ENCODE measurements at places on chromosomes 4 and X.

DNA sequence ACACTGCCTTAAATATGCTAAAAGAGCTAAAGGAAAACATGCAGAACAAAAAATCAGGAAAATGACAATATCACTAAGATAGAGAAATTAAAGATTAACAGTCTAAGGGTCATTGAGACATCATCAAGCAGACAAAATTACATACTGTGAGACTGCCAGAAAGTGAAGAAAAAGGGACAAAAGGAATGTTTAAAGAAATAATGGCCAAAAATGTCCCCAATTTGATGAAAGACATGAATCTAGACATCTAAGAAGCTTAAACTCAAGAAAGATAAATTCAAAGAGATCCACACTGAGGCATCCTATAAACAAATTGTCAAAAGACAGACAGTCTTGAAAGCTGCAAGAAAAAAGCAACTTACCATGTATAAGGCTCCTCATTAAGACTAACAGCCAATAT lies 63.7 kb downstream of the OPHN1 start:
- no peak for DNase-seq

GRCh38 chrX:44997282-44997812 lies 124.4 kb downstream of the KDM6A start:
- DNase-seq: no peak

DNA sequence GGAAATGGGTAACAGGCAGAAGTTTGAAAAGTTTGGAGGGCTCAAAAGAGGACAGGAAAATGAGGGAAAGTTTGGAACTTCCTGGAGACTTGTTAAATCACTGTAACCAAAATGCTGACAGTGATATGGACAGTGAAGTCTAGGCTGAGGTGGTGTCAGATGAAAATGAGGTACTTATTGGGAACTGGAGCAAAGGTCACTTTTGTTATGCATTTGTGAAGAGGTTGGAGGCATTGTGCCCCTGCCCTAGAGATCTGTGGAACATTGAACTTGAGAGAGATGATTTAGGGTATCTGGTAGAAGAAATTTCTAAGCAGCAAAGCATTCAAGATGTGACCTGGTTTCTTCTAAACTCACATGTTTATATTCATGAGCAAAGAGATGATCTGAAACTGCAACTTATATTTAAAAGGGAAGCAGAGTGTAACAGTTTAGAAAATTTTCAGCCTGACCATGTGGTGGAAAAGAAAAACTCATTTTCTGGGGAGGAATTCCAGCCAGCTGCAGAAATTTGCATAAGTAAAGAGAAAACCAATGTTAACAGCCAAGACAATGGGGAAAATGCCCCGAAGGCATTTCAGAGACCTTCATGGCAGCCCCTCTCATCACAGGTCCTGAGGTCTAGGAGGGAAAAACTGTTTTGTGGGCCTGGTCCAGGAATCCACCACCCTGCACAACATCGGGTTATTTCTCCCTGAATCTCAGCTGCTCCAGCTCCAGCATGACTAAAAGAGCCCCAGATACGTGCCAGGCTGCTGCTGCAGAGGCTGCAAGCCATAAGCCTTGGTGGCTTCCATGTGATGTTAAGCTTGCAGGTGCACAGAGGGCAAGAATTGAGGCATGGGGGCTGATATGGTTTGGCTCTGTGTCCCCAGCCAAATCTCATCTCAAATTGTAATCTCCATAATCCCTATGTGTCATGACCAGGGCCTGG lies 632.5 kb upstream of the GNPDA2 start:
- no peak for DNase-seq

GRCh38 chrX:109812236-109812635 lies 79.2 kb upstream of the ACSL4 start:
- DNase-seq: no peak

- DNase-seq: no peak
Measured at GRCh38 chr4:157314906-157315305, 94.4 kb downstream of the GRIA2 start.

GRCh38 chrX:75746891-75747639 lies 38.0 kb downstream of the MAGEE2 start:
- peak; percentile 44 for DNase-seq

DNA sequence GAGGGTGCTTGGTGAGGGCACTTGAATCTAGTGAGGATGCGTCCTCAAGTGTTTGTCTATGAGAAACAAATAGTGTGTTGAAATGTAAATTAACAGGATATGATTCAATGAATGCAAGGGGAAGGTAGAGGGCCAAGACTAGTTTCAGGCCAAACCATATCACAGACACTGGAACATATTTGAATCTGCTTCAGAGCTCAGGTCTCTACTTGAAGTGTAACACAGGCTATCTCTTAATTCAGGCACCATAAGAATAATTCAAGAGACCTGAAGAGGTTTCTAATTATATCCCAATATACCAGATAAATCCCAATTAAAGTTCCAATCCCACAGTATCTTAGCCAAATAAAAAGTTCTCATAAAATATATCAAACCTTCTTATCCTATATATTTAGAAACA lies 146.5 kb upstream of the INTU start:
- DNase-seq: no peak

DNA sequence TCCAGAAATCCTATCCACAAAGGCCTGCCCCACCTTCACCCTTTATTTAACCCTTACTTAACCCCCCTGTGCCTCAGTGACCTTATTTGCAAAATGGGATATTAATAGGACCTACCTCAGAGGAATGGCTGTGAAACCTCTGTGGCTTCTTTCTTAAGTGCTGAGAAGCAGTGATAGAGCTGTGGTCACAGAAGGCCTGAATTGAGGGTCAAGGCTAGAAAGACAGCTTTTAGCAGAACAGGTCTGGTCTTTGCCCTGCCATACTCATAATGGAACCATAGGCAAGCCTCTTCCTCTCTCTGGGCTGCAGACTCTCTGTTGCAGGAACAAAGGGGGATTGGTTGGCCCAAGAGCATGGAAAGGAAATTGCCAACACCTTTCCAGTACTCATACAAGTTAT lies 63.5 kb upstream of the MAMLD1 start:
- DNase-seq: no peak

DNA sequence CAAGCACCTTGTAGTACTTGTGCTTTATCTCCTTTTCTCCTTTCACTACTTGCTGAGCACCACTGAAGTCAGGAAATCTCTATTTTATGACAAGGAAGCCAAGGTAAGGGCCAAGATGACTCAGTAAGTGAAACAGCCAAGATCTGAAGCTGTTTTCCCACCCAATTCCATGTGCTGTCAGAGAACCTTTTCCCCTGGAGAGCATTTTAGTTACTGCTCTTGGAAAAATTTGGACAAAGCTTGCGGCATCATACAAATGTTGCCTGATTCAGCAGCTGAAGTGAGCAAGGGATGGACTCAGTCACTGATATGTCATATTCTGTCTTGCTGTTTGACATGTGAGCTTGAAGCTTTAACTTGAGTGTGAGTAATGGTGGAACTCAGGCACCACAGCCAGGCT lies 391.4 kb downstream of the RAB28 start:
- DNase-seq: no peak

- DNase-seq: no peak
Measured at GRCh38 chr4:138775489-138775888, 240.1 kb upstream of the NOCT start.

DNA sequence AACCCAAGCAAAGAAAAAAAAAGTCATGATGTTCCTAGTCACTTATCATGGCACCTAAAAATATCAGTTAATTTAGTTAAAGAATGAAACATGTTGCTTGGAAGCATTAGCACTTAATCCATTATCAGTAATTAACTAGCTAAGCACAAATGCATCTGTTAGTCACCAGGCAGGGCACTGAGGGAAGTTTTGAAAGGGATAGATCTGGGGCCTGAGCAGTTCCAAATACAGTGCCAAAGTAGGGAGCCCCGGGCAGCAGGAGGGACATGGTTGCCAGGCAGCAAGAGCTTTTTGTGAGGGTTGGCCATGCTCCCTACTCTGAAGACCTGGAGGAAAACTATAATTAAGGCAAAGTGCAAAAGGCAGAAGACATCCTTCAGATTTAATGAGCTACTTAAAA lies 62.0 kb downstream of the PHKA1 start:
- no peak for DNase-seq

- DNase-seq: no peak
Measured at GRCh38 chrX:39734174-39734776, 363.5 kb downstream of the BCOR start.

GRCh38 chr4:77127215-77127614 lies 29.8 kb upstream of the CCNG2 start:
- no peak for DNase-seq

DNA sequence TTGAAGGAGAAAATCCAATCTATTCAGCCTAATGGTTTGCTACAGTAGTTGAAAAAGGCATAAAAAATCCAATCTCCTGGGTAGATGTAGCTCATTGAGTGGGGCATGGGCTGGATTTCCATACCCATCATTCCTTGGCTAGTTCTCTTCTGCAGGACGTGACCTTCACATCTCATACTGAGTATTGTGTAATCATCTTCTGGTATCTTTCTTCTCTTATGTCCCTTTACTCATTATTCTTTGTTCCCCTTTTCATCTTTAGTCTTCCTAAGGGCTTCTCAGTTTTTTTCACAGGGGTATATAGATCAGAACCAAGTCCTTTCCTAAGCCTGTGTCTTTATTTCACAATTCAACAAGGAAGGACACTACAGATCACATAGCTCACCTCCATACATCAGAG lies 727.6 kb upstream of the MAGEB2 start:
- no peak for DNase-seq

DNA sequence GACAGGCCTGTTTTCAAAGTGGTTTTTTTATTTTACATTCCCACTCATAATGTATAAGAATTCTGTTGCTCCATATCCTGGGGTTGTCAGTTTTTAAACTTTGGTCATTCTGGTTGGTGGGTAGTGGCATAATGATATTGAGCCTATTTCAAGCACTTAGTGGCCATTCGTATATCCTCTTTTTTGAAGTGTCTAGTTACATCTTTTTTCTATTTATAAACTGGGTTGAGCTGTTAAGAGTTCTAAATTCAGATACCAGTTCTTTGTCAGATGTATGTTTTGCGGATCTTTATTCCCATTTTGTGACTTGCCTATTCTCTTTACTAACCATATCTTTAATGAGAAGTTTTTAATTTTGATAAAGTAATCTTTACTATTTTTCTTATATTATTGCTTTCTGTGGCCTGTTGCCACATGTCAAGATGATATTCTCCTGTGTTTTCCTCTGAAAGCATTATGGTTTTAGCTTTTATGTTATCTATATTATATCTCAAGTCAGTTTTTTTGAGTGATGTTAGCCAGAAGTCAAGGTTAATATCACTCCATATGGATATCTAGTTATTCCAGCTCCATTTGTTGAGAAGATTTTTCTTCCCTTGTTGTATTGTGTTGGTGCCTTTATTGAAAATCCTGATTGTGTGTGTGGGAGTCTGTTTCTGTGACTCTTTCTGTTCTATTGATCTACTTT lies 110.9 kb downstream of the FHIP1A start:
- DNase-seq: no peak

GRCh38 chr4:124515591-124515990 lies 196.9 kb downstream of the ANKRD50 start:
- DNase-seq: no peak

DNA sequence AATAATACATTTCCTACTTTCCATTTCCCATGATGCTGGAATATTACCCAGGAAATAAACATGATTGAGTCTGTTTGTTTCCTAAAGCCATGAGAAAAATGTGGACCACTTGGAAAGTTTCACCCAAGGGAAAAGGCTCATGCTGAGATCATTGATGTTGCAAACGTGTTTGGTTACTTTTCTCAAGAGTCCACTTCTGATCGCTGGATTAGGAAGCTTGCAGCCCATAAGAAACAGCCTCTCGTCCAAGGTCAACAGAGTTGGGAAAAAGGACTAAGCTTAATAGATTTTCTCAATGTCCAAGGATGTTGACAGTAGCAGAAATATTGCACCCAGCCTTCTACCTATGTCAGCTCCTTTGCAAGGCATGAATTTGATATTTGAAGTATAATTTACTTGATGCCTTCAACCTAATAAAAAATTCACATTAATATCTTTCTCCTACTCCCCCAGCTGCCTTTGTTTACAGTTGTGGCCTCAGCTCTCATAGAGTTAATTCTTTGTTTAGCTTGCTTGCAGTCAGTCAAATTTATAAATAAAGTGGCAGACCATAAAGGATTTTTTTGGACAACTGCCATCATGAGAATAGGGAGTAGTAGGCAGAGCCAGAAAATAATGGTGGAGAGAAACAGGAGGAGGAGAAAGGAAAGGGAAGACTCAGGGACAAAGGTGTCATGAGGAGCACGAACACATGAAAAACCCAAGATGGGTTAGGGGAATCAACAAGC lies 65.6 kb upstream of the BLTP1 start:
- DNase-seq: no peak

DNA sequence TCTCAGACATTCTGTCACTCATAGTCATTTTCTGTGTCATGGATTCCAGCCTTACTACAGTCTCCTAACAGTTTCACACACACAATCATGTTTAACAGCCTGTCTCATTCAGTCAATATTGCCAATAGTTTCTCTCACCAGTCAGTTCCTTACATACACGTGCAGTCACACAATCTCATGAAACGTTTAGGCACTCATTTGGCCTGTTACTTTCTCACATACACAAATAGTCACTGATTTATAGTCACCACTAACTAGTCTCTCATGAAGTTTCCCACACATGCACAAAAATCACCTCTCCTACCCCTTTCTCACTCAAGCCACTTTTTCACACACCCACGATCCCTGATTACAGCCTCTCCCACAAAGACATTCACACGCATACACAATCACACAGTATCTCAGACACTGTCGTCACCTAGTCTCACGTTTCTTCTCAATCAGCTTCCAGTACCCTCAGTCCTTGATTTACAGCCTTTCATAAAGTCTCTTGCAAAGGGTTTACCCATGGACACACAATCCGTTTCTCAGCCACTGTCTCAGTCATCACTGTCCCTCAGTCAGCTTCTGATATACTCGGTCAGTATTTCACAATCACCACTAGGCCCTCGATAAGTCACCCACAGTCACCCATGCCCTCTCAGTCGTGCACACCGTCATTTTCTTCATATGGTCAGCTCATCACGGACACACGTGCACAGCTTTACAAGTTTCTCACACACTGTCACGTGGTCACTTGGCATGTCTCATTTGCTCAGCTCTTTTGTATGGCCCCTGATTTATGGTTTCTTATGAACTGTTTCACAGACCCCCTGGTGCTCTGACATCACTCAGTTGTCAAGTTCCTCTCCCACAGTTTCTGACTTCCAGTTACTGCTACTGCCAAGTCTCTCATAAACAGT lies 4.2 kb upstream of the CFP start:
- DNase-seq: no peak

DNA sequence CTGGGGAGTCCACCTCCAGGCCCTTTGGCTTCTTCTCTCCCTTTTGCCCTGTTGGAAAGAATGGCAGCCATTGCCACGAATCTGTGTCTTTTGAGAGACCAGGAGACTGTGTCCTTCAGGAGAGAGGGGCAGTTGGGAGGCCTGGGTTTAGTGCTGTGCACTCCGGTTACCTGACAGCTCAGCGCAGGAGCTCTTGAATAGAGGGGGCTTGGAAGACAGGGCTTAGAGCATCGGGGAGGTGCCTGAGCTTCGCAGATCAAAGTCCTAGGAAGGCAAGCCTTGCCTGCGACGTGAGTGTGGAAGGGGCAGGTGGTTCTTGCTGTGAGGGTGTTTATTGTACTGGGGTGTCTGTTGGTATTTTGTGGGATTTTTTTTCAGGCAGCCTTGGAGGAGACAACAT lies 41.9 kb upstream of the TADA2B start:
- DNase-seq: no peak
